Activated naive CD8-positive, alpha-beta T cell treated with anti-CD3 and anti-CD28 coated beads for 36 hours (primary cell): ENCODE measurements at places on chromosomes 3 and 15. TPM values are rescaled to one million over a fixed set of nuclear protein-coding genes. Genes with fewer than 3 reads are reported as not detected.

GRCh38 chr3:106587551-106587950, 718.7 kb upstream of the CBLB start:
- no peak for DNase-seq

- DNase-seq, result no peak
Observed at GRCh38 chr15:100863796-100864267, 15.8 kb upstream of the ALDH1A3 start.

- DNase-seq, result no peak
Observed at GRCh38 chr3:99586701-99587100, 51.7 kb upstream of the COL8A1 start.

GRCh38 chr3:53240989-53241972, 14.5 kb downstream of the TKT start:
- no peak for DNase-seq

The FAM43A gene
- 4.1 TPM for total RNA-seq
